Esophagus muscularis mucosa (tissue), 4 donors: ENCODE measurements at places on chromosomes 7 and 10.

GRCh38 chr10:96896884-96897589 lies 64.9 kb downstream of the LCOR start:
- DNase-seq = no peak

GRCh38 chr7:158729646-158730382 lies 25.2 kb upstream of the NCAPG2 start:
- DNase-seq = no peak

DNA sequence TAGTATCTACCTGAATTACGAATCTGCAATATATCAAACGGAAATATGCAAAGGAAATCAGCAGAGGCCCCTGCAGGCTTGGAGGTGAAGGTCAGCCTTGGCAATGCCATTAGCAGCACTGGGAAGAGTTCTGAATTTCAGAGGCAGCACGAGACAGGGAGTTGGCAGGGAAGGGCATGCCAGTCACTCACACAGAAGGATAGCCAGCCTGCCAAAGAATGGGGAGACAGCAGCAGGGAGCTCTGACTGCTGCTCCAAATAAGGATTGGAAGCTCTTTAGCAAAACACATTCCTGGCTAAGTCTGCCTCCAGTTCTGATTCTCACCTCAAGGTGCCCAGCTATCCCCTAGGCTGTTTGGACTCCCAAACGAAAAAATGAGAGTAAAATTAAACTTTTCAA lies 188.0 kb downstream of the PDE1C start:
- DNase-seq = no peak

DNA sequence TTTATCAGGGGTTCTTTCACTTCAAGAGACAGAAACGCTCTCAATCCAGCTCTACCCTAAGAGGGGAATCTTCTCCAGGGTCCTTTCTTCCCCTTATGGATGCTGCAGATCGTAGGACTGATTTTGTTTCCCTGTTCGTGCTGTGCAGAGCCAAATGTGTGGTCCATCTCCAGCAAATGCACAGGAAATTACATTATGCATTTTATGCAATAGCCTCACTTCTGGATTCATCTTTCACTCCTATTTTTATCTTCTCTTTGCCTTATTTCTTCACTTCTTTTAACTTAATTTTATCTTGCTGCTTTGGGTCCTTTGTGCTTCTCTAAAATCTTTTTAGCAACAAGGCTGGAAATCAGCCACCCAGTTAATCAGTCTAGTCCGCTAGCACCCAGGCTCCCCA lies 184.5 kb upstream of the INHBA start:
- no peak for DNase-seq

GRCh38 chr7:20514364-20514763 lies 101.1 kb upstream of the ABCB5 start:
- no peak for DNase-seq

DNA sequence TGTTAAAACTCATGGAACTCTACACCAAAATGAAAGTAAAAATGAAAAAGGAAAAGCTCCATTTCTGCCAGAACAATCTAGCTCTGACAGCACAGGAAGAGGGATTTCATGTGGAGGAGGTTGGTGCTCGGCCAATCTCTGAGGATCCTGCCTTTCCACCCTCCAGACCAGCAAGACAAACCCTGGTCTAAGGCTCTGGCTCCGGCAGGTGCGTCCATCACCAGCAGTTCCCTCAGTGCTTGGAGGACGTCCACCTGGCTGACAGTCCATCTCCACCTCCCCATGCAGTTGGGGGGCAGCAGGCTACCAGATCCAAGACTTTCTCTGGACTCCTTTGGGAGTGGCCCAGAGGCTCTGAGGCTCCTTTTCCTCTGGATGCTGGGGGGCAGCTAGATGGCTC lies 25.0 kb upstream of the LOXL4 start:
- DNase-seq = no peak

- peak; percentile 94 for DNase-seq
Measured at GRCh38 chr10:97713339-97713825, at the start of gene MARVELD1. MARVELD1 (plus strand) TSS chr10:97713730; CDS start chr10:97713877, 147 bp downstream.

- no peak for DNase-seq
Measured at GRCh38 chr7:101373812-101374614, 11.3 kb downstream of the COL26A1 start.

GRCh38 chr10:119401671-119402395 lies 140.7 kb downstream of the RGS10 start:
- DNase-seq = peak; percentile 94

DNA sequence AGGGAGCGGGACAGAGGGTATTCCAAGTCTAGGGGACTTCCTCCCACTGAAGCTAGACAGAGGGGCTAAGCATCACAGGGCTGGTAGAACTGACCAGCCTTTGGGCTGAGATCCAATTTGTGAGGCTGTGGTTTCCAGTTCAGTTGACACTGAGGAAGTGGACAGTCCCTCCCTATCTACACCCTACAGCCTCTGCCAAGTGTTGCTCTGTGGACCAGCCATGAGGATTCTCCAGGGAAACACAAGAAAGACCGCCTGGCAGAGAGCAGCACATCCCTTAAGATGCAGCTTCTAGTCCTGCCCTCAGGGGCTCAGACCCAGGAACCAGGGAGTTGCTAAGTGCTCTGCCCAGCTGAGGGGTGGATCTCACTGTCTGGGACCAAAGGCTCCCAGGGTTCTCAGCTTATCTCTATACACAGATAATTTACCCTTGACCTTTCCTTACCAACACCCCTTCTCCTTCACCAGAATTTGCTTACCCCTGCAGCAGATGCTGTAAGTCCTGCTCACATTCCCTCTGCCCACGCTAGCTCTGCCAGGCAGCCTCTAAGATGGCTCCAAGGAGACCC lies 252.0 kb downstream of the SKIDA1 start:
- DNase-seq = no peak
